ENCODE measurements at places on chromosomes 12 and 14. TPM values are rescaled to one million over a fixed set of nuclear protein-coding genes. Genes with fewer than 3 reads are reported as not detected.

GRCh38 chr12:106883426-106883825, 72.3 kb upstream of the TMEM263 start:
- no peak for DNase-seq

- DNase-seq: no peak
Measured at GRCh38 chr12:50021031-50021430, 4.3 kb downstream of the RACGAP1 start.

GRCh38 chr12:54005853-54006558, 2.8 kb upstream of the HOXC8 start:
- no peak for DNase-seq

DNA sequence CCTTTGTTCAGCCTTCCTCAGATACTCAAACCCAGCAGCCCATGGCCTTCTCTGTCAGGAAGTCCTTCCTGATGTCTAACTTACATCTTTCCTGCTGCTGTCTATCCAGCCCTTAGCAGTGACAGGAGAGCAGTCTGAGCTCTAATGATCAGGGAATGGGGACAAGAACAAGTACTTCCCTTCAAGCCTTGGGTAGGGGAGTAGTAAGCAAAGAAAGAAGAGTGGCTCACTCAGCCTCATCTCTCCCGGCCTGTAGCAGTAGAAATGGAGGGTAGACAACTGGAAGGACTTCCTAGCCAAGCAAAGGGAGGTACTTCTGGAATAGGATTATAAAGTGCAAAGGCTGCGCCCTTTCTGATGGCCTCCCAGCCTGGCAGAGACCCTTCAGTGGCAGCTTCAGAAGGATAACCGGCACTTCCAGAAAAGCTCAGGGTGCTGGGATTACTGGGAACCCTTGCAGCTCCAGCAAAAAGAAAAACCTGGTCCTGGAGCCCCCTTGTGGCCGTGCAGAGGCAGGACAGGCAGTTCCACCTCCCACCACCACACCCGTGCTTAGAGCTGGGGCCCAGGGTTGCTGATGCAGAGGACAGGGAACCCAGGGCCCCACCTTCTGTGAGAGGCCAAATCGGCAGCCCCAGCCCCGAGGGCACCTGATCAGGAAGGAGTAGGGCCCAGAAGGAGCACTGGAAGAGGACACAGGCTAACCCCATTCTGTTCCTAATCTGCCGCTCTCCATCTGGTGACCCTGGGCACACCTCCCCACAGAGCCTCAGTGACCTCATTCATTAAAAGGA, 12.4 kb upstream of the SMUG1 start:
- DNase-seq: no peak

- no peak for DNase-seq
Measured at GRCh38 chr14:42110167-42110566, 503.5 kb downstream of the LRFN5 start.

- DNase-seq: no peak
Measured at GRCh38 chr12:1403417-1403816, 191.0 kb downstream of the FBXL14 start.

Gene GPR84
- total RNA-seq: not detected

DNA sequence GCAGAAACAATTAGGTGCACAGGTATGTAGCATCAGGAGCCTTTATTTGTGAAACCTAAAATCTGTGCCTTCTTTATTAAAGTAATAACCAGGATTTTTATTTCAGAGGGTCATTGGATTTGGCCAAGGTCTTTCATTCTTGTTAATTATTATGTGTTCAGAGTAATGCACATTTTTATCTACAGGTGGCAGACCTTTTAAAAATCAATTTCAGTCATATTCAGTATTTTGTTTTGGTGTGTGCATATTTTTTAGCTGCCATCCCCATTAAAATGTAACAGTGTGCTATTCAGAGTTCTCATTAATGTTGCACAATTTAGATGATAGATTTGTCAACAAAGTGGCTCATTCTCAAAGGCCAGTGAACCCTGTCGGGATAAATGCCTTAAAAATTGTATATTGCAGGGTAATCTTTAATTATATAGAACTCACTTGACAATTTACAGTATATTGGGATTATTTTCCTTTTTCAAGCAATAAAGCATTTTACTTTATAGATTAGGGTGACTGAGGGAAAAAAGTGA, 319.3 kb upstream of the SOX5 start:
- DNase-seq: no peak

- DNase-seq: no peak
Measured at GRCh38 chr12:4443616-4444015, 2.0 kb downstream of the FGF6 start.

GRCh38 chr12:69052613-69053408, 119.8 kb upstream of the CPM start:
- DNase-seq: peak; percentile 82

DNA sequence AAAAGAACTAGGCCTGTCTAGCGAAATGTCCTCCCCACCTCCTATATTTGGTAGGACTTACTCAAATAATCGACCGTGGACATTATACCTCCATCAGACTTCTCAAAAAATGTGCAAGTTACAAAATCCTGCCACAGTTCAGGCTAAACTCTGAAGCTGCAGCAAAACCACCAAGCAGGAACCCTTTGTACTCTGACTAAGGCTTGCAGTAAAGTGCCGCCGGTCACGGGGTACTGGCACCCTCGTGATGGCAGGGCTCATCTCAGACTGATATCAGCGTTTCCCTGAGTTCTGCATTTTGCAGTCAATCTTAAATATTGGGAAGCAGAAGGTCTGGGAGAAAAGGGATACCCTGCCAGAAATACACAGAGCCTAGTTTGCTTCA, 17.1 kb downstream of the SLC11A2 start:
- DNase-seq: no peak

- DNase-seq: no peak
Measured at GRCh38 chr14:53193193-53193592, 40.1 kb upstream of the DDHD1 start.

Gene OR4L1
- total RNA-seq: not detected

GRCh38 chr14:60094306-60094897, 2.7 kb downstream of the PCNX4 start:
- no peak for DNase-seq

DNA sequence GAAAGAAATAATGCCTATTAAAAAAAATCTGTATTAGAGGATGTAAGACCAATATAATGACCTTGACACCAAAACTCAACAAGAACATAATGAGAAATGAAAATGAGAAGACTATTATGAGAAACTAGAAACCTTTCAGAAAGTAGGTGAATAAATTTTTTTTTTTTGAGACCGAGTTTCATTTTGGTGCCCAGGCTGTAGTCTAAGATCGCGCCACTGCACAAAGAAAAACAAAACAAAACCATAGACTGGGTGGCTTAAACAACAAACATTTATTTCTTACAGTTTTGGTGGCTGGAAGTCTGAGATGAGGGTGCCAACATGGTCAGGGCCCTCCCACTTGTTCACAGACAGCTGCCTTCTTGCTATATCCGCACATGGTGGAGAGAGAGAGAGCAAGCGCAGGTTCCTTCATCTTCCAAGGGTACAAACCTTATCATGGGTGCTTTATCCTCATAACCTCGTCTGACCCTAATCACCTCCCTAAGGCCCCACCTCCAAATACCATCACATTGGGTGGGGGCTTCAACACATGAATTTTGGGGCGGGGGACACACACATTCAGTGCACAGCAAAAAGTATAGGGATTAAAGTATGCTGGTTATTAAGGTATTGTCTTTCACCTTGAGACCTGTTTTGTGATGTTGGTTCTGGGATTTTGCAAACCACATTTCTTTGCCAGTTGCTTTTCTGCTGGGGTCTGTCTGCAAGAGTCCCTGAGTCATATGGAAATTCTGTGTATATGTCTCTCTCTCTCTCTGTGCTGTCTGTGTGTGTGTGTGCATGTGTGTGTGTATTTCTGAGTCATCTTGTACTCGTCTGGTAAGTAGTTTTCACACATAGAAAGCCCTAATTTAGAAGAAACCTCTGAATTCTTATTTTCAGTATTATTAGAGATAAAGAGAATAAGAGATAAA, 26.2 kb downstream of the ZCRB1 start:
- peak; percentile 45 for DNase-seq

DNA sequence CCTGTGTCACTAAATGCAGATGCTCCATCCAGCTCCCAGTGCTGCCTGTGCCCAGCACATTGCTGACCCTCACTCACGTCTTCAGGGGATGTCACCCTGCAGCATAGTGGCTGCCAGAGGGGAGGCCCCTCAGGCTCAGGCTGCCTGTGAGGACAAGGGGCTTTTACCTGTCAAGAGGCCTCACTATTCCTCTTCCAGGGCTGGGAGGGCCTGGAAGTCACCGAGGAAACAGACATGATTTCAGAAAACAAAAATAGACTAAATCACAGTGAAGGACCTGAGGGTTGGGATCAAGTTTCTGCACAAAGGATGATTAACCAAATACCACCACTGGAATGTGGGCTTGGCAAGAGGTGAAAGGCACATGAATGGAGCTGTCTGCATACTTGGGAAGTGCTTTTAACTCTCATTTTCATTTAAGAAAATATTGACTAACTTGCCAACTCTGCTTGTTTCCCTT, 1202.3 kb downstream of the BCL11B start:
- peak; percentile 93 for DNase-seq

Gene SPRYD3
- total RNA-seq: 32.3 TPM

GRCh38 chr12:1936406-1937320, 18.2 kb upstream of the CACNA2D4 start:
- DNase-seq: peak; percentile 14

GRCh38 chr12:106696681-106697417, 77.6 kb upstream of the RIC8B start:
- DNase-seq: no peak

Gene CLEC4C
- total RNA-seq: not detected

Gene TAS2R30
- total RNA-seq: 0.48 TPM

DNA sequence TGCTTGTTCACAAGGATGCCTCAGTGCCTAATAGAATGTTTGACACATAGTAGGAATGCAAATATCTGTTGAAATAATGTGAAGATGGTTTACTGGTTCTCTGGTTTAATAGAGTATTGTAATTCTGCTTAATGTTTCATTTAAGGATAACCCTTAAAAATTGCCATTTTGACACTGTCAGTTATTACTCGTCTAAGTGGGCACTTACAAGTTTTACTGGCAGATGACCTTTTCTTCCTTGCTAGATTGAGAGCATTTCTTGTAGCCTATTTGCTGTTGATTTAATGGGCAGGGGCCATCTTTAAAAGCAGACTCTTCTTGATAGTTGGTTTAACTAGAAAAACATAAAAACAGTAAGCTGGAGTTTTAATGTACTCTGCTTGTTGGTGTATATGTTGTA, 1.9 kb downstream of the TMEM263 start:
- DNase-seq: no peak

GRCh38 chr14:104654119-104654518, 35.3 kb upstream of the INF2 start:
- DNase-seq: no peak

DNA sequence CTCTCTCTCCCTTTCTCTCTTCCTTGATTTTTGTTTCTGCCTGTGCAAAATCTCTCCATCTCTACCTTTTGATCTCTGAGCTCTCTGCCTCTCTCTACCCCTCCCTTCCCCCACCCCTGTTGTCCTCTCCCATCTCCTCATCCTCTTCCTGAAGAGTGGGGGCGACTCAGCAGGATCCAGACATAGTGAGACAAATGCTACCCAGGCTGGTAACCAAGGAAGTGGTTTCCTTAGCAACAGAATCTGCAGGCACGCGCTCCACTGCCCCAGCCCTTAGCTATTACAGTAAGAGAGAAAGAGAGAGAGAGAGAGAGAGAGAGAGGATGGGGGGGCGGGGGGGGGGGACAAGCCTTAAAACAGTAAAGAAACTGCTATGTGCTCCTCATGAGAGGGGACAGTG, 85.6 kb downstream of the CMKLR1 start:
- DNase-seq: no peak

Gene RD3L
- not detected for total RNA-seq

- DNase-seq: no peak
Measured at GRCh38 chr12:11949738-11950411, 120.9 kb upstream of the BCL2L14 start.

DNA sequence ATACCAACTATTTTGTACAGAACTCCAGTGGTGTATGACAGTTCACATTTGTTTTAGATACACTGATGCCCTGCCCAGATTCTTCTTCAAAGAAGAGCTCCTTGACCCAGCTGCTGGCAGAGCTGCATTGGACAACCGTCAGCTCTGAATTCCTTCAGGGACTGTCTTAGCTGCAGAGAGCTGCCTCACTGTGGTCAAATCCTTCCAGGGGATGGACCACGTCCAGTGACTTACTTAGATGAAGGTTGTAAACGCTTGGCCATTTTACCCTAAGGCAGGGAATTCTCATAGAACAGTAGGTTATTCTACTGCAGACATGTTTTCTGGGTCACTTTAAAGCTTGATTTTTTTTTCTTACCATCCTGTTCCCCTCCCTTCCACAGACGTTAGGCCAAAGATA, 905.0 kb upstream of the ATXN7L3B start:
- DNase-seq: no peak

DNA sequence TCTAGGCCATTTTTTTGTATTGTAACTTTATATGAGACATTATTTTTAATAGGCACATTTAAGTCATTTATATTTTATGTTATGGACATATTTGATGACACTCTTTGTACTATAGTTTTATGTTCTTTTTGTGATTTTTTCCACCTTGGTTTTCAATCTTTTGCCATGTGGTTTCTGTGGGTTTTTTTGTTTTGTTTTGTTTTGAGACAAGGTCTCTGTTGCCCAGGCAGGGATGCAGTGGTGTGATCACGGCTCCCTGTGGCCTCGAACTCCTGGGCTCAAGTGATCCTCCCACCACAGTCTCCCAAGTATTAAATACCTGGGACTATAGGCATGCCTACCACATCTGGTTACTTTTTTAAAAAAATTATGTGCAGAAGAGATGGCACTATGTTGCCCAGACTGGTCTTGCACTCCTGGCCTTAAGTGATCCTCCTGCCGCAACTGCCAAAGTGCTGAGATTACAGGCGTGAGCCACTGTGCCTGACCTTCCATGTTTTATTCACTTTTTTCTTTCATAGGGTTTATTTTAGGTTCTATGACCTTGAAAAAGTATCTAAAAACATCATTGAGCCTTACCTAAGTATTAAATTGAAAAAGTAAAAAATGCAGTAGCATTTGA, 16.3 kb downstream of the MSRB3 start:
- no peak for DNase-seq

Gene ADSS1
- 3.4 TPM for total RNA-seq

DNA sequence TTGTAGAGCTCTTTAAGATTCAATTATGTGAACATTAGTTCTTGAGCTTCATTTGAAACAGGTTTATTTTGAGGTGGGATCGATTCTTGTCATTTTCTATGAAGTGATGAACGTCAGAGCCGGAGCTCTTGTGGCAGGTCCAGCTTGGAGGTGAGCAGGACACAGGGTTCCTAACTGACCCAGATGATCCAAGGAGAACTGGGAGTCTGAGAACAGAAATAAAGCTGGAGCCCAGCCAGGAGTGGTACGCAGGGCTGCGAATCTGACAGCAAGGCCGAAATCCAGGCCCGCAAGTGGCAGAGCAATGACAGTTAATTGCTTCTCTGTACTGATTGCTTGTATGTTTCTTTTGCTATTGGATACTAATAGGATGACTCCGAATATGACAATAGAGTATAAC, 46.5 kb downstream of the EML1 start:
- no peak for DNase-seq

Gene SYNDIG1L
- not detected for total RNA-seq

Gene FAM181A
- not detected for total RNA-seq

DNA sequence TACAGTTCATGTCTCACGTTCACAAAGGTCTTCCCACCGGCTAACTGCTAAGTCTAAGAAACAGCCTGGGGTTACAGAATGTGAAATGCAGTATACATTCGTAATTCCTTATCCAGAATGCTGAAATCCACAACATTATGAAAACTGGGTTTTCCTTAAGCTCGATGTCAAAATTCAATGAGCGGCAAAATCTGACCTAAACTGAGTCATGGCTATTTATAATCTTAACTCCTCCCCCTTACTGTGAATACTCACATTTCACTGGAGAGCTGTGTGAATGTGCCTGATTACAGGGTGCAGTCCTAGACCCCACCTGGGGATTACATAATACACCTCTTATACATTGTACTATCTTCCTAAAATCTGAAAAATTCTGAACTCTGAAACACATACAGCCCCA, 35.3 kb downstream of the STX2 start:
- no peak for DNase-seq
